ENCODE measurements at places on chromosomes 16 and 17.

DNA sequence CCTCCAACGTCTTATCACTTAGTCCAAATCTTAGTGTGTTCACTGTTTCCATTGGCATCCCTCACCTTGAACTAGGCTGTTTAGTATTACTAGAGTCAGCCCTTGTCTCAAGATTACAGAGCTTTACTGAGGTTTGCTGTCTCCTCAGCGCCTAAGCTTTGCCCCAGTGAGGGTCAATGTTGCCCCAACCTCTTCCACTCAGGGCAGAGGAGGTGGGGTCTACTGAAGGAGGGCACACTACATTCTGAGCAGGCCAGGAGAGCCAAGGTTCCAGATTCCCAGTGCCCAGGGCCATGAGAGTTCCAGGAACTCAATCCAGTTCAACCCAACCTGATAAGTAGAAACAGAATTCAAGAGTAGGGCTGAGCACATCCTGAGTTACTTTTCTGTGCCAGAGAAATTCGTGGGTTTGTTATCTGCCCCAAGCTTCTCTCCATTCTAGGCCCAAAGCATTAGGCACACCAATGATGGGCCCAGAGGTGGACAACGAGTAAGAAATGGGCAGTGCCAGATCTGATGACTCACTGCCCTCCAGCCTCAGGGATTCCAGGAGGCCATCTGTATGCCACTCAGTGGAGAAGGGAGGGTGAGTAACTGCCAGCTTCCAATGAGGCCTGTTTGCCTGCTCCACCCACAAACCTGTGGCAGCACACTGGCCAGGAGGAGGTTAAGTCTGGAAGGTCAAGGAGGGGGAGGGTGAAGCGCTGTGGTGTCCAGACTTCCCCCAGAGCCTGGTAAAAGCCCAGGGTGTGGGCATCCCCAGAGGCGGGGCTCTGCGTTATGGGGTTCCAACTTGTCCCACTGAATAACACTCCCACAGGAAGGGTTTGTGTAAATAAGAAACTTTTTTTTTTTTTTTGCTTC lies 8.2 kb downstream of the TUBG2 start:
- DNase-seq, result no peak

DNA sequence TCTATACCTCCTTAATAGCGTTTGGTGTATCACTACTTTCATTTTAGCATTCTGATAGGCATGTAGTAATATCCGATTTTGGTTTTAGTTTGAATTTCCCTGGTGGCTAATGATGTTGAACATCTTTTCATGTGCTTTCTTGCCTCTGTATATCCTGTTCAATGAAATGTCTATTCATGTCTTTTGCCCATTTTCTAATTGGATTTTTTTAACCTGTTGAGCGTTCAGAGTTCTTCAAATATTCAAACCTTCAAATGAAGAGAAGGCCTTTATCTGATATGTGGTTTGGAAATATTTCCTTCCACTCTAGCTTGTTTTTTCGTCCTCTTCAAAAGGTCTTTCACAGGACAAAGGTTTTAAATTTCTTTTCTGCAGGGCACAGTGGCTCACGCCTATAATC lies 2.4 kb upstream of the NME1 start:
- no peak for DNase-seq

GRCh38 chr17:37373530-37374159 lies 2.1 kb upstream of the C17orf78 start:
- DNase-seq, result peak; percentile 65

- no peak for DNase-seq
Observed at GRCh38 chr16:83994703-83995102, 26.7 kb downstream of the NECAB2 start.

GRCh38 chr16:5504064-5504781 lies 406.6 kb upstream of the EEF2KMT start:
- no peak for DNase-seq

DNA sequence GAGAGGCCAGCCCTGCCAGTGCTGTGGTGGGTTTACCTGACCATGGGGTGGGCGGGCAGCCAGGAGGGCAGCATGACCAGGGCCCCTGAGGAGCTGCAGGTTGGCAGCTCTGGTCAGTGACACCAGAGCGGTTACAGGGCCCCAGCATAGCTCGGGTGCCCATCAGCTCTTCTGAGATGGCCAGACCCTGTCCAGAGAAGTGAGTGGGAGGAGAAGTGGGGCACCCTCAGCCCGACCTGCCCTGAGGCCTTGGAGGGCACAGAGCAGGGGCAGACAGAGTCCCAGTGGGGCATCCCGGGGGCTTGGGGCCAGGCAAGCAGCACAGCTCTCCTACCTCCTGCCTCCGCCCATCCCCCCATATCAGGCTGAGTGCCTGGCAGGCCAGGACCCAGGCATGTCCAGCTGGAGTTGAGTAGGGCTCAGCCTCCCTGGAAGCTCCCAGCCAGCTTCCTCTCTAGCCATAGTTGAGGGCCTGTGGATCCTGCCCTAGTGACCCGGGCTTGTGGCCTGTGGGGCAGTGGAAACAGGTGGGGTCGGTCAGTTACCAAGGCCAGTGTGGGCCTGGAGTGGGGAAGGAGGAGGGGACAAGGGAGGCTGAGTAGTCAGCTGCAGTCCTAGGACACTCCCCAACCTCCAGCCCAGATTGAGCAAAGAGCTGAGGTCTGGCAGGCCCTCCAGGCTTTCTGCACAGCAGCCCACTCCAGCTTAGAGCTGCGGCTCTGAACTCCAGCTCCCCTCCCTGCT lies 83.5 kb downstream of the AMFR start:
- no peak for DNase-seq
